Neuronal stem cell (in vitro differentiated cells): ENCODE measurements at places on chromosomes 6 and 20.

- DNase-seq: no peak
These were observed 160.8 kb downstream of the PDE7B start for GRCh38 chr6:136012198-136012887.

GRCh38 chr20:62628691-62629090, 13.6 kb upstream of the SLCO4A1 start:
- no peak for DNase-seq

GRCh38 chr6:138275976-138276375, 57.7 kb upstream of the PBOV1 start:
- DNase-seq: no peak

- peak; percentile 87 for DNase-seq
These were observed 2.3 kb upstream of the MARCKS start for GRCh38 chr6:113854531-113855499.

GRCh38 chr6:166614171-166614583, 12.9 kb downstream of the RPS6KA2 start:
- DNase-seq: no peak

DNA sequence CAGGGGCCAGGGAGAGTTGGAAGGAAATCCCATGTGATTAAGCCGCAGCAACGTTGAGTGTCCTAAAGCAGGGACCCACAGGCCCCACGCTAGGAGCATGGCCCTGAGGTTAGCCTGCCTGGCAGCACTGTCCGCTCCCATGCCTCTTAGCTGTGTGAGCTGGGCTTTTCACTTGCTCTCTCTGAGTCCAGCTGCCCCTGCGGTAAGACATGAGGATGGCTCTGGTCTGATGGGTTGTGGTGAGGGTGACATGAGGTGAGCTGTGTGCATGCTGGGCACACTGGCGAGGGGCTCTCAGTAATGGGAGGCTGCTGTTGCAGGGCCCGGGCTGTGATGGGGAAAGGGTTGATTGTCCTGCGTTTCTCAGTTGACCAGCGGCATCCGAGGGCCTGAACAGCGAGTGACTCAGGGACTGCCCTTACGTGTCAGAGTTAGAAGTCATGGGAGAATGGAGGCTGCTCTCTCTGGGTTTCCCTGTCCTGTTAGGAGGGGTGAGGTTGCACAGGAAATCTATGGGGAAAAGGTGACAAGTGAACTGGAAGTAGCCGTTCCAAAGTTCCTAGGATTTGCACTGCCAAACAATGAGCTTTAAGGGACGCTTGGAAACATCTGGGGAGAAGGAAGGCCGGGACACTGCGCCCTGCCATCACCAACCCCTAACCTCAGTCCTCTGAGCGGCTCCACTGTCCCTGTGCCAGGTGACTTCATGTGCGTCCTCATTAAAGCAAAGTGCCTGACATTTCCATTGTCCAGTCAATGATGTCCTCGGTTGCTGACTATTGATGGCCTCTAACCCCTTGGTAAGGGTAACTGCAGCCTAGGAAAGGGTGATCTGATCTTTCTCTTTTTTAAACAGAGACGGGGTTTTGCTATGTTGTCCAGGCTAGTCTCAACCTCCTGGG, 51.3 kb downstream of the ADNP start:
- DNase-seq: no peak

GRCh38 chr6:137848672-137849071, 18.4 kb upstream of the TNFAIP3 start:
- no peak for DNase-seq

DNA sequence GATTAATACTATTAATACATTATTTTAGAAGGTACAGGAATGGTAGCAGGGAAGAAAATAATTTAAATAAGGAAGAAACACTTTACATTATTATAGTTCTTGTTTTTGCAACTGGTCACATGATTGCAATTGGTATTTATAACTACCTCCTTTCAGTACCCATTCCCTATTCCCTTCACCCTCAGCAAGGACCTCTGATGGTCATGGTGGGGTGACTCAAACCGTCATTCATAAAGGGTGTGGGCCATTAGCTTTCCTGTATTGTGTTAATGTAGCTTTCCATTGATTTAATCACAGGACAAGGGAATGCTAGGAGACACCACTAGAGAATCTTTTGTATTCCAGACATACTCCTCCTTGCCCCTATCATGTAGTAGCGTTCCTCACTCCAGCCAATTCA, 47.2 kb upstream of the TMEM244 start:
- no peak for DNase-seq

DNA sequence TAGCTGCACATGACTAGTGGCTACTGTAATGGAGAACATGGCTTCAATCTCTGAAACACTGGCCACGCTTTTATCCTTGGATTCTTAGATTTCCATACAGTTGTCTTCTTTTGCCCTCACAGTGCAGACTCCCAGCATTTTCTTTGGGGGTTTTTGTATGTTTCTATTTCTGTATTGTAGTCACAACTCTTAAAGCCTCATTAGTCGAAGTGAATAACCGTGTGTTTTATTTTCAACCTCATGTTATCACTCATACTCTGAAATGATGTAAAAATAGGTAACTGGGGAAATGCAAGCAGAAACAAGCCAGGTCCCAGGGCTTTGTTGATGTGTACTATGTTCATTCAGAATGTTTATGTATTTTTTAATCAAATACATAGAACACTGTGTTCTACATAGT, 162.9 kb downstream of the JARID2 start:
- no peak for DNase-seq

GRCh38 chr6:14743474-14744211, 502.2 kb upstream of the JARID2 start:
- no peak for DNase-seq

DNA sequence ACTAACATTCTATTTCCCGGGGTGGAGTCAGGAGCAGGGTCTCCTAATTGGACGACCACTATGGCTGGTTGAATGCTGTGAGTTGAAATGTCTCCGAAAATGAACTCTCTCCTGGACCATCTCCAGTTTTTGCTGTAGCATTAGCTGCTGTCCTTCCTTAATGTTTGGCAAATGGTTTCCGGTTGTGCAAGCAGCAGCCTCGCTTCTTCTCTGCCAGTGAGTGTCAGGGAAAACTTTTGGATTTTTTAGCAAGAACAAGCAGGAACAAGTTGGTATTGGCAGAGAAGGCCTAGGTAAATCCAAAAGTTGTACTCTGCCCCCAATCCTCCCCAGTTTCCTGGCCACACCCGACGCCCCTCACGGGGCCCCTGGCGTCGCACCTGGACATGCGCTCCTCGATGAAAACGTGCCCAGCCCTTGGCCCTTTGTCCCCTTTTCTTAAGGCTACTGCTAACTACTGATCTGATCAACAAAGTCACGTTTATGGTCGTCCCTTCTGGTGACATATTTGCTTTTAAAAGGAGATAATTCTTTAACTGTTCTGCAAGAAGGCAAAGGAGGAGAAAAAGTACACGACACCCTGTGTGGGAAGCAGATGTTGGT, 103.2 kb downstream of the ARMC2 start:
- no peak for DNase-seq

- DNase-seq: peak; percentile 30
These were observed 18.1 kb downstream of the PLEKHG1 start for GRCh38 chr6:150617496-150618460.

GRCh38 chr6:149862922-149863697, 1.0 kb downstream of the LRP11 start:
- peak; percentile 57 for DNase-seq

- DNase-seq: no peak
These were observed 126.5 kb upstream of the B3GAT2 start for GRCh38 chr6:71083308-71083820.

DNA sequence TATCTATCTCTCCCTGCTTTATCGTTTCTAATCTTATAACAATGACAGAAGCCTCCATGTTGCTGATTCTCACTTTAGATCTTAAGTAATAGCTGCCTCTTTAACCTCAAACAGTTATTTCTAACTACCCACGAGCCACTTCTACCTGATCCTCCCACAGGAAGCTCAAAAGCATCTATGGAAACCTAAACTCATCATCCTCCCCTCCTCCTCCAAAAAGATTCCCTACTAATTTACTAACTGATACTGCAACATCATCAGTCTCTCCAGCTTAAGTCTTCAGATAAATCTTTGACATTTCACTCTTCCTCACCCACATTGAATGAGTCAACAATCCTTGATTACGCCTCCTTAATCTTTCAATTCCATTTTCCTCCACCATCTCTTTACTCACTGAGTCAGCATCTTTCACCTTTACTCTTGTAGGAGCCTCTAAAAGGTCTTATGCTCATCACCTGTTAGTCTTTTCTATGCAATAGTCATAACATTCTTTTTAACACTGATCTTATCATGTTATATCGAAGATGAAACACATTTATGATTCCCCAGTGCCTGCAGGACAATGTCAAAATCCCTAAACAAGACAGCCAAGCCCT, 526.7 kb upstream of the CDH4 start:
- no peak for DNase-seq

GRCh38 chr6:93799226-93799625, 379.9 kb upstream of the EPHA7 start:
- no peak for DNase-seq

DNA sequence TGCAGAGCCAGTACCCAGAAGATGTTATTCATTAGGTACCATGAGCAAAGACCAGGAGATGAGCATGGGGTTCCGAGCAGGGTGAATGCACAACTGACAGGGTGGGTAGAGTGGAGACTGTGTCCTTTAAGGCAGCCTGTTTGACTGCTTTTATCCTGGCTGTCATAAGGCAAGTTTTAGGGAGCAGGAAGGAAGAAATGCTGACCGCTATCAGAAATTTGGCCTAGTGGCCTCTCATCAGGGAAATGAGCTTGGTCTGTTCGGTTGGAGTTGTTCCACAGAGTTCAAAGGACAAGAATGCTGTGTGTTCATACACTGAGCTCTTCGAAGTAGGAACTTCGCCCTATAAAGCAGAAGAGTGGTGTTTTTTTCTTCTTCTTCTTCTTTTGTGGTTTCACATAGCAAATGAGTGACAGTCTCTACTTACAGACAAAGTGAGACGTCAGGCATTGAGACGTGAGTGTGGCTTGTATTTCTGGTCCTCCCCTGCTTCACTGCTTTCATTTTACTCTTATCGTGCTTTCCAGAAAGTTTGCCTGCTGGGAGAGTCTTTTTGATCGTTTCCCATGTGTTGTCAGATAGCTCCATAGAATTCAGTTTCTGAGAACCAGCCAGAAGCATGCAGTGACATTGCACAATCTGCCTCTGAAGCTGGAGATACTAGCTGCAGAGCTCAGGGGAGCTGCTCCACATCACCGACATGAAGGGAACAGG, at the start of gene CASS4:
Gene CASS4, plus strand, starts transcription at position 502 of the 714 bp plus-strand sequence. Its CDS starts 199 bp downstream, at position 701.
- no peak for DNase-seq

GRCh38 chr6:144405163-144405562, 120.0 kb downstream of the UTRN start:
- no peak for DNase-seq

DNA sequence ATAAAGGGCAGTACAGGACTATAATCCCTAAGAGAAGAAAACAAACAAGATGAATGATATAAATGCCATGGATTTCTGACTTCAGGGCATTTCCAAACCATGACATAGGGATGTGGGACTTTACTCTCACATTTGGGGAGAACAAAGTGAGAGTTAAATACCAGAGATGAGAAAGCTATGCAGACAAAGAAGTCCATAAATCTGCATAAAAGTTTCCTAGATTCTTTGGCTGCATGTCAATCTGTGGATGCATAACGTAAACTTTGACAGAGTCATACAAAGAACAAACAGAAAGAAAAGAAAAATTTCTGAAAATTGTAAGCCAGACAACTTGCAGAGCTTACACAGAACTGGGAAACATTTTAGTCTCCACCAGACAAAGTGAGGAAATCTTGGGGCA, 11.7 kb downstream of the EPM2A start:
- DNase-seq: no peak

DNA sequence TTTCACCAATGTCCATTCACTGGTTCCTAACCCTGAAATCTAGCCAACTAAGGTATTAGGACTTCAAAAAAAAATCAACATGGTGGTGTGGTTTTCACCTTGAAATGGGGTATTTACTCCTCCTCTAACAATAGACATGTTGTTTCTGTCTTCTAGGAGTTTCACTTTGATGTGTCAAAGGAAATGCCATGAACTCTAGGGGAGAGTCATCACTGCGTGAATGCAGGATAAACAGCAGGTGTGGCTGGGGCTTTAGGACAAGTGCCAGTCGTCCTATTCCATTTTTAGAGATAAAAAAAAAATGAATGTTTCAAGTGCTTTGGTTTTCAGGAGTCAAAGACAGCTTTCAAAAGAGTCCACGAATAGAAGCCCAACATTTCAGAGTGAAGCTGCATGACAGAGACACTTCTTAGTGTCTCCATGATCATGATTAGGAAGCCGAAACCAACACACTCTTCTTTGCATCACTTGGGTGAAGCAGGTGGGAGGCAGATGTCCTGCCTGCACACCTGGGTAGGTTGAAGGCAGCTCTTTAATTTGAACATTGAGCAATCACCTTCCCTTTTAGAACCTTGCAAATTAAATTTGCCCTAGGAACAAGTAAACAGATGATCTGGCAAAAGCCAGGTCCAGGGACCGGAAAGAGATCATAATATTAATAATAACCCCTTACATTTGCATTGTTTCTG, 328.5 kb upstream of the PRDM1 start:
- DNase-seq: no peak

- DNase-seq: no peak
These were observed 153.7 kb upstream of the OLIG3 start for GRCh38 chr6:137647762-137648447.

GRCh38 chr20:63747622-63748069, 8.1 kb downstream of the SLC2A4RG start:
- no peak for DNase-seq

GRCh38 chr20:22583773-22584521, 425 bp downstream of the FOXA2 start:
- DNase-seq: no peak

DNA sequence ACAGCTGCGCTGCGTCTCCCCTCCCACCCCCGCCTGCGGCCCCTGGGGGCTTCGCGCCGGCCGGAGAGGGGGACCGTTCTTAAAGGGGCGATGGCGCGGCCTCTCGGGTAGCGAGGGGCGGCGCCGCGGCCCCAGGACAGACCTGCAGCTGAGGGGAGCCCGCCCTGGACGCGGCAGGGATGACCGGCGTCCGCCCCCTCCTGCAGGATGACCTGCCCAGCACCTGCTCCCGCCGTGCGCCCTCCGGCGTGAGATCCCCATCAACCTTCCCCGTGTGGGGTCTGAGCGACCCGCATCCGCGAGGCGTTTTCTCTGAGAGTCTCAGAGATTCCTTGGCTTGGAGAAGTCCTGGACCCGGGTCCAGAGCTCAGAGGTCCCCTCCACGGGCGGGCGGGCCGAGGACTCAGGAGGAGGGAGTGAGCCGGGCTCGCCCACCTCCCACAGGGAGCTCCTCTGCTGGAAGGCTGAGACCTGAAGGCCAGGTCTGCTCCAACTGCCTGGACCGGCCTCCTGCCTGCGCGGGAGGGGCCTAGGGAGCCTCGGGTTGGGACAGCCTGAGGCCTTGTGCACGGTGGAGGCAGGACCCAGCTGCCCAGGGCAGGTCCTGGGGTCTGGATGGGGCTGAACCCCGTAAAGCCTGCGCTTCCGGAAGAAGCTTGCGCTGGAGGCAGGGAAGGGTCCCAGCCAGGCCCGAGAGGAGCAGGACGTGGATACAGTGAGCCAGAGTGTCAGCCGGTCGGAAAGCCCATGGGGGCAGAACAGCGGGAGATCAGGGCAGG, 532 bp upstream of the NKAIN4 start:
- DNase-seq: peak; percentile 52

- no peak for DNase-seq
These were observed 40.4 kb downstream of the DUSP22 start for GRCh38 chr6:332671-333070.
